G401 (cell line): ENCODE measurements at places on chromosomes 4 and X.

GRCh38 chr4:181853881-181854511 is 389.2 kb upstream of the TENM3 start:
- DNase-seq: no peak

GRCh38 chrX:87338510-87338909 is 179.1 kb upstream of the KLHL4 start:
- no peak for DNase-seq

DNA sequence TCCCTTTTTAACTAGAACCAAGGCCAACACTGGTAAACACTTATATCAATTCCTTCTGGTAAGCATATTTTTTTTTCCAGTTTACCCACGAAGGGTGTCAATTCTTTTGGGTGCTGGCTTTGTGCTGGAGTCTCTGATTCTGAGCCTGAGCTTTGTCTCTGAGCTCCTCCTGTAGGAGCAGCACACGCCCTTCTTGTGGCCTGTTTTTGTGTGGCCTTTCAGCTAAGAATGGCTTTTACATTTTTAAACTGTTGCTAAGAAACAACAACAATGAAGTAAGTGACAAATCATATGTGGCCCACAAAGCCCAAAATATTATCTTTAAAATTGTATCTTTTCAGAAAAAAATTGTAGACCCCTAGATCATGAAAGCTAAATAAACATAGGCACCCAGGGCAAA is 98.0 kb upstream of the TBC1D9 start:
- DNase-seq: no peak

GRCh38 chrX:12137951-12138360 is 317 bp upstream of the FRMPD4 start:
- DNase-seq: no peak
